ENCODE measurements at places on chromosomes 4 and X.

DNA sequence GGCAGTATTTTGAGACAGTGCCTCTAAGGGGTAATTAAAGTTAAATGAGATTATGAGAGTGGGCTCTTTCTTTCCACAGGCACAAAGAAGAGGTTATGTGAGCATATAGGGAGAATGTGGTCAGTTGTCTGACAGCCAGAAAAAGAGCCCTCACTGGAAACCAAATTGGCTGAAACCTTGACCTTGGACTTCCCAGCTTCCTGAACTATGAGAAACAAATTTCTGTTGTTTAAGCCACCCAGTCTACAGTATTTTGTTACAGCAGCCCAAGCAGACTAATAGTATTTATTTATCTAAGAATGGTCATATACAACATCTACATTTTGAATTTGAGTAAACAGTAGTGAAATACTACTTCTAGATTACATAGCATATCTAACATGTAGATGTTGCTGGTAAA lies 473.8 kb downstream of the IL15 start:
- DNase-seq: no peak

DNA sequence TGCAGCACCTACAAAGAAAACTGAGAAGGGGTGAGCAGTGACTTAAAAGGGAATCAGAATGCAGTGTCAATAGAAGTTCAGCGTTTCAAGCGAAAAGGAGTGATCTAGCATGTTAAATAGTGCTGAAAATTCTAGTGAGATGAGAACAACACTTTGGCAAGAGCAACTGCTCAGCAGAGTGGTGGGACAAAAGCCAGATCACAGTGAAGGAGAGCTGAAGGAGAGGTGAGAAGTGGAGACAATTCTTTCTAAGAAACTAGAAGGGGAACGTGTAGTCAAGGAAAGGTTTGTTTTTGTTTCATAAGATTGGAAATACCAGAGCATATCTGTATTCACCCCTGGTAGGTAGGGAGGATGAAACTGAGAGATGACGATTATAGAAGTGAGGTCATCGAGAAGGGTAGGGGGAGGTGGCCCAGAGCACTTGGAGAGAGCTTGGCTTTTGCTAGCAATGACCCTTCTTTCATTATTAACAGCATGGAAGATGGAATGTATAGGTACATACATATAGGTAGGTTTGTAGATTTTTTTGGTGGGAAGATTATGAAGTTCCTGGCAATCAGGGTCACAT lies 33.7 kb downstream of the SRPX2 start:
- no peak for DNase-seq

DNA sequence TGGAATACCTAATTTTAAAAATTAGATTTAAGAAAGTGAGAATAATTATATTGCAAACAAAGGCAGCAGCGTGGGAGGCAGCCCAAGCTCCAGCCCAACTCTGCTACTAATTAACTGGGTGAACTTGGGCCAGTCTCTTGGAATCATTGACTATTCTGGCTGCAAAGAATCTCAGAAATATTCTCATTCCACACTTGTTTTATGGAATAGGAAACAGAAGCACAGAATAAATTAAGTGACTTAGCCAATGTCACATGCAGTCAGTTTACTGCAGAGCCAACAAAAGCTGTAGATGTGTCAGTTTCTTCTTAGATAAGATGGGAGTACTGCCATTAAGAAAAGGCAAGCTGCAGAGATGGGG lies 132.6 kb upstream of the FAM9B start:
- no peak for DNase-seq

DNA sequence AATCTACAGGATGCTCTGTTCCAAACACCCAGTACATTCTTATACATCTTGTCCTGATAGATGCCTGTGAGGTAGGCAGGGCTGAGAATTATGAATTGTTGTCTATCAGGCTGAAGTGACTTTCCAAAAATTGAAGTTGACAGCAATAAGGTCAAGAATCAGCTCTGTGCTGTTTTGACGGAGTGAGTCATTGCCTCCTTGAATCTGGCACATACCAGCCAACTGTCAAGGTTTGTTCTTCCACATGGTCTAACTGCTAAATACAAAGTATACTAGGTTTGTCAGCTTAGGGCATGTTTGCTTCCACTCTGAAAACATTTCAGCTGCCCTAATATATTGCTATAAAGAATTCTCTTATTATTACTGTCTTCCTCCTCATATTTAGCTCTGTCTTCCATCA lies 32.3 kb downstream of the SH3RF1 start:
- no peak for DNase-seq

DNA sequence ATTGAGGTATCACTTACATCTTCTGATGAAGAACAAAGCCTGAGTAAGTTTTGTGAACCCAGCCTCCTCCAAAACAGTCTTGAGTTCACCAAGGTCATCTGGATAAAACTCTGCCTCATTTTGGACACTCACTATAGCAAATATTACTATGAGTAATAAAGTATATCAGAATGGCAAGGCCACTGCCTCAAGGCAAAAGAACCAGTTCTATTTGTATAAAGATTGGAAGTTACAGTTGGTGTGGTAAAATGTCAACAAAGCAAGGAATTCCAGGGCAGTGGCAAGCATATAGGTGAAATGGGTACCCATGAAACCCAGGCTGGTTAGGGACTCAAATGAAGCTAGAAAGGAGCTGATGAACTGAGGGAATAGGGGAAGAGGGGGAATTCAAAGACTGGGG lies 2.4 kb upstream of the ARHGEF6 start:
- DNase-seq: no peak

DNA sequence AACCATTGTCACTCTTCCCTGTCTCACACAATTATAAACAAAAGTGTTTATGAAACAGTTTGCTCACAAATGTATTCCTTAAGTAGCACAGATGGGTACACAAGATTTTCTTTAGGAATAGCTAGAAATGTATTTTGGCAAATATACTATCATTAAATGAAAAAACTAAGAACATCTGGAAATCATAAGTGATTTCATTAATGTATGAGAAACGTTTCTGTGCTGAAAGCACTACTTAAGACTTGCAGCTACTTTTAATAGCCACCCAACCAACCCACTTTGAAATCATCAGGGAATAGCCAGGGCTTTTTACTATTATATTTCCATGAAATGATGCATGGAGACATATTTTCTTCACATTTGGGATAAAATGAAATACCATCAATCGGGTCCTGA lies 62.3 kb upstream of the NAP1L5 start:
- DNase-seq: no peak

All from hematopoietic multipotent progenitor cell treated with erythropoietin and hydrocortisone succinate and interleukin-3 and kit ligand, for 15 days (in vitro differentiated cells).